ENCODE measurements at places on chromosomes 3 and 15.

DNA sequence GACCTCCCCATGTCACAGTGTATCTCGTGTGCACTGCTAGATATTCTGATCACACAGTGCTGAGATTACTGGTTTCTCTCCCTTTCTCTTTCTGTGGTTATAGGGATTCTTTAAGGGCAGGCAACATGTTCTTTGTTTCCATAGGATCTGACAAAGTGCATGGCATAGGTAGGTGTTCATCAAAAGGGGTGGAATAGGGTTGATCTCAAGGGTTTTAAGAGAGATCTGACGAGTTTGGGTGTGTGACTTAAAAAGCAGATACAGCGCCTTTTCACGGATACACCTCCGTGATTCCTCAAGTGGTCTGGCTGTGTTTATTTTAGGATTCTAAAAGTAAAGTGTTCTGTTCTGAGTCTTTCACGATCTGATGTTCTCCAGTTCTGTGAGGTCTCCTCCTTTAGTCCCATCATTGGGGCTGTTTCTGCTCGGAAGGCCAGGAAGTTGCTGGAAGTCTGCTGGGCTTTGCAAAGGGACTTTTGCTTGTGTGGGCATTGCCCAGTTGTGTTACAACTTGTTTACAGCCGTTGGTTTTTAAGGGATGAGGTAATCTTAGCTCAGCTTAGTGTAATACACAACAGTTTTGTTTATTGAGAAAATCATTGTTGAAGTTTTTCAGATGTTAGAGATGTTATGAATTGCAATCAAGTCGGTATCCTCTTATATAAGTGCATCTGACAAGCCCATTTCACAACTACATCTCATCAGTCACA lies 34.8 kb downstream of the IGF1R start:
- no peak for DNase-seq

GRCh38 chr3:5126586-5126985 lies 4.5 kb downstream of the ARL8B start:
- DNase-seq: no peak

DNA sequence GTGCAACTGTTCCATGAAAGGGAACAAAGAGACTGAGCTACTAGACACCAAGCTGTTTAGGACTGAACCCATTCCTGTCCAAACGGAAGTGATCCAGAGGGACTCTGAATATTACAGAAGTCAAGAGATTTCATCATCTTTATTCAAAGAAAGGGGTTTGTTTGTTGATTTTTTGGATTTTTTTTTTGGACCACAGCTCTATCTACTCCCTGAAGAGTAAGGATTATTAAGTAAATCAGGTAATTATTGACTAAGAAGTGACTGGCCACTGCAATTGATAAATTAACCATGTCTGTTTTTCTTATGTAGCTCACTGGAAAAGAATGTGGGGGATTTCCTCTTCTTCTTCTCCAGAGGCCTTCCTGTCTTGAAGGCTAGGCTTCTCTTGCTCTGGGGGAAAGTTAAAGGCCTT lies 146.6 kb upstream of the TPM1 start:
- DNase-seq: no peak

GRCh38 chr3:141326626-141327025 lies 41.7 kb upstream of the ZBTB38 start:
- no peak for DNase-seq

DNA sequence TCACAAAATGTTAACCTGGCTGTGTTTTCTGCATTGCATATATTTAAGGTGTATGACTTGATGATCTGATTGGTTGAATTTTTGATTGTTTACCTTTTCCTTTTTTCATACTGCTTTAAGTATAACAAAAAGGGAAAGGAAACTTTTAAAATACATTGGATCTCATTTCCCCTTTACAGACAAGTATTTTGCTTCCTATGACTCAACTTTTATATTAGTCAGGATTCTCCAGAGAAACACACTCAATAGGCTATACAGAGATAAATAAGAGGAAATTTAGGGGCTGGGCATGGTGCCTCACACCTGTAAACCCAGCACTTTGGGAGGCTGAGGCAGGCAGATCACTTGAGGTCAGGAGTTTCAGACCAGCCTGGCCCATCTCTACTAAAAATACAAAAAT lies 205.8 kb downstream of the TJP1 start:
- no peak for DNase-seq

DNA sequence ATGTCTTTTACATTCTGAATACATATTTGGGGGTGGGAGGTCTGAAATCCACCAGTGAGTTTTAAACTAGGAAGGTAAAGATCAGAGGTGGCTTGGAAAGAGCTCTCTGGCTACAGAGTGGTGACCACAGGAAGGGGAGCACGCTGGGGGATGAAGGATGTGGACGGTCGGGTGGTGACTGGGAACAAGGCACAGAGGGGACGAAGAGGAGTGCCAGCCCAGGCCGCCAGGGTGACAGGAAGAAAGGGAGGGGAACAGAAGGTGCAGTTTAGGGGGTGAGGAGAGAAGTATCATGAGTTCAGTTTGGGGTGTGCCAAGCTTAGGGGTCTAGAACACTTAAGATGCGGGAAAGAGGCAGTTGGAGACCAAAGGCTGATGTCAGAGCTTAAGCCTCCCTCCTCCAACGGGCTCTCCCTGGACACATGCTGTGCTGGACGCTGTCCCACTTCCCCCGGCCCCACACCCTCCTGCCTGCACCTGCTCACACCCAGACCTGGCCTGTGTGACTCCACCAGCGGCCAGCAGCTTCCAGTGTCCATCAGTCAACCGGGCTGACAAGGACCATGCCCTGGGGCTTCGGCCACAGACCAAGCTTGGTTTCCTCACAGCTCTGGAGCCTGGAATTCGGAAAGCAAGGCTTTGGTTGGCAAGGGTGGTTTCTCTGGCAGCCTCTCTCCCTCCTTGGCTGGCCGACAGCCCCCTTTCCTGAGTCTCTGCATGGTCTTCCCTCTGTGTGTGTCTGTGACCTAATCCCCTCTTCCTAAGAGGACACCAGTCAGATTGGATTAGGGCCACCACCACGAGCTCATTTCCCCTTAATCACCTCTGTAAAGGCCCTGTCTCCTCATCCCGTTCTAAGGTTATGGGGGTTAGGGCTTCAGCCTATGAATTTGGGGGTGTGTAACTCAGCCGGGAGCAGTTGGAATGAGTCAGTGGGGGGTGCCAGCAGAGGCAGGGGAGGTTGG lies 120.4 kb upstream of the IQSEC1 start:
- DNase-seq: no peak

- DNase-seq: no peak
Observed at GRCh38 chr3:46089237-46090011, 62.1 kb upstream of the XCR1 start.

DNA sequence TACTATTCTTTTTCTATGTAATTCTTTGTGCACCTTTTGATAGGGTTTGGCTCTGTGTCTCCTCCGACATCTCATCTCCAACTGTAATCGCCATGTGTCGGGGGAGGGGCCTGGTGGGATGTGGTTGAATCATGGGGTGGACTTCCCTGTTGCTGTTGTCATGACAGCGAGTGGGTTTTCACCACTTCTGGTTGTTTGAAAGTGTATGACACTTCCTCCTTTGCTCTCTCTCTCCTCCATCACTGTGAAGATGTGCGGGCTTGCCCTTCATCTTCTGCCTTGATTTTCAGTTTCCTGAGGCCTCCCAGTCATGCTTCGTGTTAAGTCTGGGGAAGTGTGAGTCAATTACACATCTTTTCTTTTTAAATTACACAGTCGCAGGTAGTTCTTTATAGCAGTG lies 225.8 kb upstream of the DPPA4 start:
- DNase-seq: no peak

Measured in pancreas (tissue), 10 donors.